ENCODE measurements at places on chromosomes 16 and 17.

DNA sequence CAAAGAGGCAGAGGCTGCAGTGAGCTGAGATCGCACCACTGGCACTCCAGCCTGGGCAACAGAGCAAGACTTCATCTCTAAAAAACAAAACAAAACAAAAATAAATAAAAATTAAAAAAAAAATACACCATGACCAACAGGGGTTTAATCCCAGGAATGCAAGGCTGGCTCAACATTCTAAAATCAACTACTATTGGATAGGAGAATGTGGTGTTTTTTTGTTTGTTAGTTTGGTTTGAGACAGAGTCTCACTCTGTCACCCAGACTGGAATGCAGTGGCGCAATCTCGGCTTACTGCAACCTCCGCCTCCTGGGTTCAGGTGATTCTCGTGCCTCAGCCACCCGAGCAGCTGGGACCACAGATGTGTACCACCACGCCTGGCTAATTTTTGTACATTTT is 19.9 kb downstream of the GFOD2 start:
- no peak for DNase-seq

GRCh38 chr16:9366048-9366969 is 274.9 kb downstream of the HAPSTR1 start:
- DNase-seq, result no peak

GRCh38 chr17:45339646-45340605 is 23.1 kb upstream of the MAP3K14 start:
- DNase-seq, result no peak

- DNase-seq, result no peak
These were observed 18.5 kb upstream of the CDH15 start for GRCh38 chr16:89152831-89153700.

DNA sequence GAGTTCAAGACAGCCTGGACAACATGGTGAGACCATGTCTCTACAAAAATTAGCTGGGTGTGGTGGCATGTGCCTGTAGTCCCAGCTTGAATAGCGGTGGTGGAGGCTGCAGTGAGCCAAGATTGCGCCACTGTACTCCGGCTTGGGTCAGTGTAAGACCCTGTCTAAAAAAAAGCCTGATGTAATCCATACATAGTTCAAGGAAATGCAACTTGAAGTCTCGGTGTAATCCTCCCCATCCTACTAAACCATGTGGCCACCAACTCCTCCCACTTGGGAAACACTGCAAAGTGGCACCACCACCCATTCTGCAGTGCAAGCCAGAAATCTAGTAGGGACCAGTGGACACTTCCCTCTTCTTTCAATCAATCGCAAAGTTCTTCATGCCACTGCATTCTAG is 5.4 kb upstream of the KPNB1 start:
- DNase-seq, result no peak

- DNase-seq, result no peak
These were observed 15.9 kb upstream of the ZFHX3 start for GRCh38 chr16:73063854-73064211.

- no peak for DNase-seq
These were observed 467.1 kb downstream of the SOX9 start for GRCh38 chr17:72587773-72588511.

DNA sequence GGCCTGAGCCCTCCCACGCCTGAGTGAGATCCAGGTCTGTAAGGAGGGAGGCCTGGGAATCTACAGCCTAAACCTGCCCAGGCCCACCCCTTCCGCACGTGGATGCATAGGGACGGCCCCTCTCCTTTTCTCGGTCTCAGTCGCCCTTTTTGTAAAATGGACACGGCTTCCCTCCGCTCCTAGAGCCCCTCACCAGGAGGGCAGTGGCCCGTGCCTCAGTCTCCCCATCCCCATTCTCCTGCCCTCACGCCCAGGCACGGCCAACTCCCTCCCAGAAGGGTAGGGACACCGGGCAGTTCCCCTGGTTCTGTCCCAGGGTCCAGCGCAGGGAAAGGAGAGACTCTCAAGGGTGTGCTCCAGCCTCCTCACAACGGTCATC is 48.1 kb downstream of the WNT3 start:
- DNase-seq, result no peak

DNA sequence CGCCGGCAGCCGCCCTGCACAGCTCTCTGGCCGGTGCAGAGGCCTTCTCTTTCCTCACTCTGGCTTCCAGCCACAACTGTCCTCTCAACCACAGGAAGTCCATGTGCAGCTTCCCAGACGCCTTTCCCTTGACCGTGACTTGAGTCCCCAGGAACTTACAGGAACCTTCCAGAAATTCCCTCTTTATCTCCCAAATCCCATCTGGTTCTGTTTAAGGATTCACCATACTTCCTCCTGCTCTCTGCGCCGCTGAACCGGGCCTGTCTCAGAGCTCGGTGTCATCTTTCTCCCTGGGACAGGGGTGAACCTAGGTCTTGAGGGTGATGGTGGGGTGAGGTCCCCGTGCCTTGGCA is 65.2 kb upstream of the ZNF469 start:
- no peak for DNase-seq

DNA sequence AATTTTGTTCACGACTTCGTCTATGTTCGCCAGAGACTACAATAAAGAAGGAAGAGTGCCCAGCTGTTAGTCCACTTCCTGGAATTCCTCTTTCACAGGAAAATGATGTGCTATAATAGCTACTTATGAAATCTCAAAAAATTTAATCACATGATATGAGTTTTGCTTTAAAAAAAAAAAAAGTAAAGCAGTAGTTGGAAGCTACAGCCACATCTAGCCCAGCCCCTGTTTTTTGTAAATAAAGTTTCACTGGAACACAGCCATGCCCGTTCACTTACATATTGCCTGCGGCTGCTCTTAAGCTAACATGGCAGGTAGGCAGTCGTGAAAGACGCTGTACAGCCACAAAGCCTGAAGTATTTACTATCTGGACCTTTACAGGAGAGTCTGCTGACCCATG is 15.3 kb downstream of the VPS53 start:
- no peak for DNase-seq

- no peak for DNase-seq
These were observed 180.5 kb downstream of the CDH13 start for GRCh38 chr16:82807311-82807710.

- no peak for DNase-seq
These were observed 133.9 kb downstream of the SPACA3 start for GRCh38 chr17:33125552-33125950.

GRCh38 chr17:48439110-48439850 is 9.3 kb upstream of the SKAP1 start:
- DNase-seq, result no peak
